Cerebellar nuclear complex (tissue), 1 donor: ENCODE measurements at places on chromosomes 6 and 20.
A peak's percentile ranks its signal among the peaks of the same experiment; 100 is the strongest.

DNA sequence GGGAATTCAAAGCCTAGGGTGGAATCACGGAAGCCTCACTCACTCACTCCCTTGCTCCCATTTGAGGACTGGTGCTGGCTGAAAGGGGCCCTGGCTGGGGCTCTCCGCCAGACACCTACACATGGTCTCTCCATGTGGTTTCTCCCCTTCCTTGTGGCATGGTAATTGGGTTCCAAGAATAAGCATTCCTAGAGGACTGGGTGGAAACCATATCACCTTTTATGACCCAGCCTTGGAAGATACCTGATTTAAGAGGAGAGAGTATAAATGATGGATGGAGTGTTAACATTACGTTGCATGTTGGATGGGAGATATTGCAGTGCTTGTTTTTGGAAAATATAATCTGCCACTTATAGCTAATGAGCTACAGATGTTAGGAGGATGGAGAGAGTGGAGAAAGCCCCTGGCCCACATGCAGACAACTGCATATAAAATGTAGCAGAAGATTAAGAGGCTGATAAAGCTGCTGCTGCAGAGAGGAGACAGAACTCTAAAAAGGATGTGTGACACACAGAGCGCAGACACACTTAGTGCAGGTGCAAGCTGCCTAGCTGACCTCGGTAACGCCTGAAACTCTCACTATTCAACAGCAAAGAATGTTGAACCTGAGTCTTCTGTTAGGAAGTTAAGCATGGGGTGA is 23.3 kb upstream of the CDKN1A start:
- DNase-seq = no peak

DNA sequence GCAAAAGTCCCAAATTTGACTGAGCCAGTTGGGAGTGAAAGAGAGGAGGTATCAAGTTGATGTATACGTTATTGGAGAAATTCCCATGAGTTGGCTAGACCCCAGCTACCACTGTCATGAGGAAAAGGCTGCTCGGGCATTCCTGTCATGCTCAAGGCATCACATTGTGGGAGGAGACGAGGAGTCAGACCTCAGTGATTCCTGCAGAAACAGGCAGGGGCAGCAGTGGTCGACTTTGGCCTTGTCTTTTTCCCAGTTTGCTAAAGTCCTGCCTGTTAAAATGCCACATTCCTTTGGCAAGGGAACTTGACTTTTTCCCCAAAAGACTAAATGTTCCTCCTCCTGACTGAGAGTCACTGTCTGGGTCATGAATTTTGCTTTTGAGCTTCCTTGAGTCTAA is 295.5 kb upstream of the HS3ST5 start:
- no peak for DNase-seq

DNA sequence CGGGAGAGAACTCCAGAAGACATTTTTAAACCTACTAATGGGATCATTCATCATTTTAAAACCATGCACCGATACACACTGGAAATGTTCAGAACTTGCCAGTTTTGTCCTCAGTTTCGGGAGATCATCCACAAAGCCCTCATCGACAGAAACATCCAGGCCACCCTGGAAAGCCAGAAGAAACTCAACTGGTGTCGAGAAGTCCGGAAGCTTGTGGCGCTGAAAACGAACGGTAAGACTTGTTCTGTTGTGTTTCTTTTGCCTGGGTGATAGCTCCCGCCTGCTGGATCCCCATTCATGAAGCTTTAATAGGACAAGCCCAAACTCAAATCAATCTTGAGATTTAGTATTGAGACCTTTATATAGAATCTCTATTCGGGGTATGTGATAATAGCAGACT is 4.2 kb downstream of the TNFAIP3 start:
- DNase-seq = no peak

GRCh38 chr6:7051780-7052442 is 55.9 kb upstream of the RREB1 start:
- DNase-seq = no peak

- DNase-seq = no peak
Measured at GRCh38 chr6:120083186-120083585, 733.6 kb upstream of the MAN1A1 start.

GRCh38 chr6:140156131-140156530 is 781.7 kb upstream of the CITED2 start:
- no peak for DNase-seq

DNA sequence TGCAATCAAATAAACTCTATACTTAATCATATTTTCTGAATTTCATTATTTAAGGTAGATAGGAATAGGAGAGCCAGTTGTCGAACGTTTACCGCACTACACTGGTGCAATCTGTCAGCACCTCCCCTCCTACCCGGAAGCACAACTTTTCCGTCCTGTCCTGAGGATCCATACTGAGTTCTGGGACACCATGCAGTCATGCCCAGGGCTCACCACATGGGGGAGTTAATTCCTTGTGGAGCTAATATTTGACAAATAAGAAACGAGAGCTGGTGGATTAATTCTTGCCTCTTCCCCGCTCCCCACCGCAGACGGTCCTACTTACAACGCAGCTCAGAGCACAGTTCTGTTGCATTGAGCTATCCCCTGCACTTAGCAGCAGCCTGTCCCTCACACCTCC is 107.7 kb upstream of the RALGAPA2 start:
- DNase-seq = no peak

- DNase-seq = no peak
Measured at GRCh38 chr20:56343861-56344381, 14.9 kb upstream of the FAM210B start.

- DNase-seq = no peak
Measured at GRCh38 chr6:43367245-43367984, 2.0 kb downstream of the ZNF318 start.

DNA sequence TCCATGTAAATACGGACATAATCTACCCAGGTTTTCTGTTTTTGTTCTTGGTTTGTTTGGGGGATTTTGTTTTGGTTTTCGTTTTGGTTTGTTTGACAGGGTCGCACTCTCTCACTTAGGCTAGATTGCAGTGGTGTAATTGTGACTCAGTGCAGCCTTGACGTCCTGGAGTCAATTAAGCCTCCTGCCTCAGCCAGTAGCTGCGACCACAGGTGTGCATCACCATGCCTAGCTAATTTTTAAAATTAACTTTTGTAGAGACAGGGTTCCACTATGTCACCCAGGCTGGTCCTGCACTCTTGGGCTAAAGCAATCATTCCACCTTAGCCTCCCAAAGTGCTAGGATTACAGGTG is 37.8 kb upstream of the EYA4 start:
- no peak for DNase-seq

DNA sequence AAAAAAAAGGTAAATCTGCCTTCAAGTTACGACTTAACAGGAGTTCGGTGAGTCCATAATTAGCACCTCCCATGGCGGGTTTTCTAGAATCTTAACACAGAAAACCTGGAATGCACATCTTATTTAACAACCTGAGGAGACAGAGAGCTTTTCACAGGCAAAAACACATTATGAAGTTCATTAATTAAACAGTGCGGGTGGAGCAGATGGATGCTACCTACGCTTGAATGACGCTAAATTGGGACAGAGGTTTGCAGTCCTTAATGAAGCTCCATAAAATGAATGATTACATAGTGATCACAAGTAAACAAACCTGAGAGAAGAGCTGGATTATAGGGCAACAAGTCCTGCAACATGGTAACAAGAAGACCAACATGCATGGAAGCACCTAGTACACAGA is 81.0 kb downstream of the INSM1 start:
- DNase-seq = no peak

- peak; percentile 89 for DNase-seq
Measured at GRCh38 chr20:51622004-51622874, 79.7 kb upstream of the NFATC2 start.

DNA sequence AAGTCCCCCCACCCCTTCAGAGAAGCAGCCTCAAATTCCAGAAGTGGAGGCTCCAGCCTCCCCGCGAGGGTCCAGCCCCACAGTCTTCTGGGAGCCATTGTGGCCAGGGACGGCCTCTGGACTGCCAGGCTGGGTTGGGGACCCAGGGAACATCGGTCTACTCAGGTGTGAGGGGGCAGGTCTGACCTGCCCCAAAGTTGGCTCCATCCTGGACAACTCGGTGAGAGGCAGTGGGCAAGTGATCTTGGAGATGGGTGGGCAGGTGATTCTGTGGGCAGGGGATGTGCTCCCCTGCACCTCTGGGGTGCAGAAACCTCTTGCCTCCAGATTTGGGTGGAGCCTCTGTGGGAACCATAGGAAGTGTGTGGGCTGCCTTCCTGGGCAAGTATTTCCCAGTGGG is 12.2 kb upstream of the SLC22A7 start:
- no peak for DNase-seq

GRCh38 chr6:127854009-127854408 is 46.8 kb downstream of the THEMIS start:
- DNase-seq = no peak

DNA sequence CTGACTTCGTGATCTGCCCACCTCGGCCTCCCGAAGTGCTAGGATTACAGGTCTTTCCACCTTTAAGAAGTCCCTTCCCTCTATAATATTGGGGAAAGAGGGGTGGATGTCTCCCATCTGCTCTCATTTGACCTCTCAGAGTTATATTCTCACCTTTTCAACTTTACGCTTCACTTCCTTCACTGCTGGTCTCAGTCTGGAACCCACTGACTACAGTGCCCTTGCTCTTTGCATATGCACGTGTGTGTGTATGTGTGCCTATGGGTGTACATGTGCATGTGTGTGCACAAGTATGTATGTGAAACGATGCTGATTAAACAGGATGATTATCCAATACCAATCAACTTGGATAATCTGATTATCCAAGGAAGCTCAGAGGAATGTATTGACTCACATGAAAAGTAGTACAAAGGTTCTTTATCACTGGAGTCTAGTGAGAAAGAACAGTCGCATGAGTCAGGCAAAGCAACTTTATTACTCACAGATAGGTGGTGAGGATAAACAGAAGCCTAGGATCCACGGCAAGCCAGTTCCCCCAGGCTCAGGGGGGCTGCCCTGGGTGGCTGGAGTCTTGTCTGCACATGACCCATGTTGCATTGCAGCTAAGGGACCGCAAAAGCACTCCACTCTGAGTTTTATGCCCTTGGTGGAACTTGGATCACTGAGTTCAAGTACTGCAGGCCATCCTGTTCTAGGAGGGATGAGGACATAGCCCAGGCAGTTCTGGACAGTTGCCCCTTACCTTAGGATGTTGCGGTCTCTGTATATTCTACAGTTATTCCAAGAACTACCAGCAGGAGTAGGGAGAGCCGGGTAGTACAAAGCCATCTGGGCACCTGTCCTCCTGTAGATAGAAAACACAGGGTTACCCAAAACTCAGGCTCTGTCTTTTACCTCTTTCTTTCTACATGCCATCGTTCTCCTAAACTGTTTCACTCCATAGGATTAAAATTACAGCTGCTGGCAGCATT is 50.9 kb downstream of the SNRNP48 start:
- no peak for DNase-seq

DNA sequence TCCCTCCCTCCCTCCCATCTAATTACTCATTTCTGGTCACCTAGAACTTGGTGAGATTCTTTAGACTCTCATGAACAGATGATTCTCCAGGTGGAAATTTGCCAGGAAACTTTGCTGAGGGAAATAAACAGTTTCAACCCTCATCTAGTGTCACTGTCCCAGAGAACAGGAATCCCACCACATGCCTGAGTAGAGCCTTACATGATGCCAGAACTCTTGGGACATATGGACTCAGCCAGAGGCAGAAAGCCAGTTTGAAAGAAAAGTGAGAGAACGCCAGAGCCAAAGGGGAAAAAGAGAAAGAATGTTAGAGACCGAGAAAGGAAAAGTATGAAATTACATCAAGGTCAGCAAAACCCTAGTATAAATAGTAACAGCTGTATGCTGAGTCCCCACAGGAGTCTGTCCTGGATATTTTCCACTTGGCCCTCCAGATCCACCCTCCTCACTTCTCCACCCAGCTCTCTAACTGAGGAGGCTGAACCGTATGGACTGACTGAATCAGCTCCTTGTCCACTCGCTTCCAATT is 127.5 kb upstream of the COL21A1 start:
- no peak for DNase-seq

GRCh38 chr6:107670792-107671199 is 153.3 kb downstream of the SCML4 start:
- DNase-seq = no peak

DNA sequence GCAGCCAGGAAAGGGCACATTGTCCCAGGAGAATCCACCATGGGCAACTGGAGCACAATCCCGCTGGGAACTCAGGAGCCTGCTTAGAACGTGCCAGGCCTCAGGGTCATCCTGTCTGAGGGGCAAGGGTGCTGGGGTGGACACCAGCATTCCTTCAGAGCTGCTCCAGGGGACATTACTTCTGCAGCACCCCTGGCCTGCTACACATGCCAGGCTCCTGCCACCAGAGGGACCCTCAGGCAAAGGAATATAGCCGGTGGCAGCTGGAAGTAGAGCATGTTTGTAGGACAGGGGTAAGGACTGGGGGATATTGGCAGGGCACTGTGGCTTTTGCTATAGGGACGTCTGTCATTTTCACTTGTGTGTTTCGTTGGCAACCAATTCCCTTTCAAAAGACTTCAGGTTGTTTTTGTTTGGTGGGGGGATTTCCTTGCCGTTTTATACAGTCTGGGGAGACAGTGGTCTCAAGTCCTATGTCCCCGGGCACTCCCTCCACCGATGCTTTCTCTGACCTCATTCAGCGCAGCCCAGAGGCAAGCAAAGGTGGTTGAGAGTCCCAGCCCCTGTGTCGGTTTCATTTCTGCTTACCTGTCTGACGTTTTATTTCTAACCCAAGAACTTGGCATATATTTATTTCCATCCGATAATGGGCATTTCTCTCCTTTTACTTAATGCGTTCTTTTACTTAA is 130.8 kb downstream of the JPH2 start:
- DNase-seq = no peak

DNA sequence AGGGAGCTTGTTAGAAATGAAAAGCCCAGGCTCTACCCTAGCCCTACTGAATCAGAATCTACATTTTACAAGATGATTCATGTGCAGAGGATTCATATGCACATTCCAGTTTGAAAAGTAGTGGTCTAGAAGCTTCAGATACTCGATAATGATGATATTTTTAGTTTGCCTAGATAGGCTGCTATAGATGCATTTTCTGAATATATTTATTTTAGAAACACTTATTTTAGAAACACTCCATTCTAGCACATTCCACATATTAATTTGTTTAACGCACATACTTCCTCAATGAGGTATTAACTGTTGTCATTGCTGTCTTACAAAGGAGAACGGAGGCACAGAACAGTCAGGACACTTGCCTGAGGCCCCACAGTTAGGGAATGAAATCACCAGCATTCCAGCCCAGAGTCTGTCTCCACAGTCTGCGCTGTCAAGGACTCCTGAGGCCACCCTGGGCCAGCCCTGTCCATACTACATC is 64.4 kb downstream of the SNAP25 start:
- no peak for DNase-seq

DNA sequence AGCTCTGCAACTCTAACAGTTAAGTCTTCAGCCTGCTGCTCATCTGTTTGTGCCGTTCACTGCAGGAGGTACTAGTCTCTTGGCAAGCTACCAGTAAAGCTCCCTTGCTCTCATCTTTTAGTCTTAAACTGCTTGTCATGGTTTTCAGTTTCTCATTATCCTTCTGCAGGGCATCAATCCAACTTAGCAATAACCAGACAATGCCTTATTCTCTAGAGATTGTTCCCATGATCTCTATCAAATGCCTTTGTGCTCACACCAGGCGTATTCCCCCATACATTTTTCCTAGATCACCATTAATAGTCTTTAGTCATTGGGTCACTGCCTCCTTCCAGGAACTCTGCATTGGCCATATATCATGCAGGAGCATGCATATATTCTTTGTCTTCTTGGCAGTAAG is 171.3 kb downstream of the GRM1 start:
- DNase-seq = peak; percentile 17

- DNase-seq = no peak
Measured at GRCh38 chr6:169950558-169950957, 199.1 kb downstream of the ERMARD start.

GRCh38 chr6:30154709-30155519 is 6.1 kb downstream of the TRIM10 start:
- no peak for DNase-seq

GRCh38 chr6:153131037-153131981 is at the start of gene RGS17:
Gene RGS17, minus strand, starts transcription at chr6:153131282. Its CDS starts 87,264 bp downstream, at chr6:153044018.
- DNase-seq = no peak
